ENCODE measurements at places on chromosomes 7 and 10.
A peak's percentile ranks its signal among the peaks of the same experiment; 100 is the strongest.

- peak; percentile 80 for DNase-seq
Measured at GRCh38 chr7:25951414-25952260, 200.4 kb upstream of the NFE2L3 start.

DNA sequence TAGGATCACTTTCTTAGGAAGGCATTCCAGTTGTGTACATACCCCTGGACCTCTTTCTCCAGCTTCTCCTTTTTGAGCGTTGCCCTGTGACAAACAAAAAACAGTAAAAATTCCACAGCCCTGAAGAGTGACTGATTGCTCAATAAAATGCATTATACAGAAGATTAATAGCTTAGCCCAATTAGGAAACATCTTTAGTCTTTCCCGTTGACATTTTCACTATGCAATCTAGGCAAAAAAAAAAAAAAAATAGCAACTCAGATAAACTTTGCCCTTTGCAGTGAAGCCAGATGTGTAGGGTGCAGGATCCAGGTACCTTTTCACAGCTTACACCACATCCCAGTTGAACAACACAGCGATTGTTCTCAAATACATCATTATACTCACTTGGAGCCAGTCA is 17.9 kb downstream of the COL28A1 start:
- no peak for DNase-seq

GRCh38 chr10:74330646-74331045 is 179.6 kb downstream of the ADK start:
- DNase-seq, result no peak

DNA sequence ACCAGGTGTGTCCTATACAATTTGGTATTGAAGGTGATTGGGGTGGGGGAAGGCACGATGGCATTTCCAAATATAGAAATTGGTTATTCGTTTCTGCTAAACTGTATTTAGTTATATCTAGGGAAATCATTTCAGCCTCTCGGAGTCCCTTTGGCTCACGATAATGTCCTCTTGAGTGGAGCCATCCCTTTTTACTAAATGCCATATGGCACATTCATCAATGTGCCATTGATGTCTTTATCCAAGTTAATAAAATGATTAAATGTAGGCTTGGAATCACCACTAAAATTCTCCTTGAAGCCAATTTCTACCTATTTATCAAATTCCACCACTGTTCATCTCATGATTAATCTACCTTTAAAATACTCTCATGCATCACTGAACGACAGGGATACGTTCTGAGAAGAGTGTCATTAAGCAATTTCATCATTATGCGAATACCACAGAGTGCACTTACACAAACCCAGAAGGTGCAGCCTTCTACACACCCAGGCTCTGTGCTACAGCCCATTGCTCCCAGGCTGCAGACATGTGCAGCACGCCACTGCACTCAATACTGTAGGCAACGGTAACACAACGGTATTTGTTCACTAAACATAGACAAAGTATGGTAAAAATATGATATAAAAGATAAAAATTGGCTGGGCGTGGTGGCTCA is 219.2 kb upstream of the C7orf33 start:
- DNase-seq, result no peak

GRCh38 chr7:128404886-128405470 is 4.8 kb downstream of the IMPDH1 start:
- DNase-seq, result no peak
